Adrenal gland (tissue), 19 donors: ENCODE measurements at places on chromosomes 3 and 15.
A peak's percentile ranks its signal among the peaks of the same experiment; 100 is the strongest.

GRCh38 chr3:141305436-141305835 lies 62.9 kb upstream of the ZBTB38 start:
- DNase-seq: peak; percentile 23

DNA sequence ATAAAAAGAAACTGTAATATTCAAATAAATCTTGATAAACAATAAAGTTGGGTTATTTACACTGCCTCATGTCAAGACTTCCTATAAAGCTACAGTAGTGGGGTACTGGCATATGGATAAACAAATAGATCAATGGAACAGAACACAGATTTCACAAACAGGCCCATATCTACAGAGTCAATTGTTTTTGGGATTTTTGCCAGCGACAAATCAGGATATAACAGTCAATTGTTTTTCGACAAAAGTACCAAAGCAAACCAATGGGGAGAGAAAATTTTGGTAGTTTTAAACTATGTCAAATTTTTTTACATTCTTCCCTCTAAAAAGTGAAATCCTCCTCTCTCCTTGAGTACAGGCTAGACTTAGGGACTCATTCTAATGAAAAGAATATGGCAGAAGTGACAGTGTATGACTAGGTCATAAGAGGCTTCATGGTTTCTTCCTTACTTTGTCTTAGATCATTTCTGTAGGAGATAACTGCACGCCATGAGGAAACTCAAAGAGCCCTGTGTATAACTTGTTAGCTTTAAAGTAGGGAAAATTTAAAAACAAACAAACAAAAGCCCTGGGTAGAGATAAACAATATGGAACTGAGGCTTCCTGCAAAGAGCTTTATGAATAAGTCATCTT lies 16.9 kb downstream of the IP6K1 start:
- DNase-seq: no peak

DNA sequence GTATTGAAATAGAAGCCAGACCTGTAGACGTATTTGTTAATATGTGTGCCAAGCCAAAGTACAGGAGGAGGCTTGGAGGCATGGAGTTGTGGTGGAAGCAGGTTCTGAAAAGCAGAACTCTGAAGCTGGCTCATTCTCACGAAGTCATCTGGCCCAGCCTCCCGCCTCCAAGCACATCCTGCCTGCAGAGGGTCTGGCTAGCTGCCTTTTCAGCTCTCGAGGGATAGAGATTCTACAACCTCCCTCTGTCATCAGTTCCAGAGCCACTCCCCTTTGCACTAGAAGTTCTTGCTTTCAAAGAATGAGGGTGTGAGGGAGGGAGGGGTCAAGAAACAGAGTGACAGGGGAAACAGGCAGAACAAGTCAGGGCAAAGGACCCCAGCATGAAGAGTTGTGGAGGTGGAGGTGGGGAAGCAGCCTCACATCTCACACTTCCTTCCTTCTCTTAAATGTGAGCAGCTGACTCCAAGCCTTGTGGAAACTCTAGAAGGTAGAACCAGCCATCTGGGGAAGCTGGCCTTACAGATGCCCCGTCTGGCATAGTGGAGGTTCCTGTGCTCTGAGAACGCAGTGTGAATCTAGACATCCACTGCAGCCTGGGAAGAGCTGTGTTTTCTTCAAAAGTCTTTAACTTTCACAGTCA lies 95.3 kb downstream of the SLC49A4 start:
- DNase-seq: peak; percentile 53

- DNase-seq: no peak
These were observed 39.8 kb downstream of the CMTM7 start for GRCh38 chr3:32431481-32431880.

DNA sequence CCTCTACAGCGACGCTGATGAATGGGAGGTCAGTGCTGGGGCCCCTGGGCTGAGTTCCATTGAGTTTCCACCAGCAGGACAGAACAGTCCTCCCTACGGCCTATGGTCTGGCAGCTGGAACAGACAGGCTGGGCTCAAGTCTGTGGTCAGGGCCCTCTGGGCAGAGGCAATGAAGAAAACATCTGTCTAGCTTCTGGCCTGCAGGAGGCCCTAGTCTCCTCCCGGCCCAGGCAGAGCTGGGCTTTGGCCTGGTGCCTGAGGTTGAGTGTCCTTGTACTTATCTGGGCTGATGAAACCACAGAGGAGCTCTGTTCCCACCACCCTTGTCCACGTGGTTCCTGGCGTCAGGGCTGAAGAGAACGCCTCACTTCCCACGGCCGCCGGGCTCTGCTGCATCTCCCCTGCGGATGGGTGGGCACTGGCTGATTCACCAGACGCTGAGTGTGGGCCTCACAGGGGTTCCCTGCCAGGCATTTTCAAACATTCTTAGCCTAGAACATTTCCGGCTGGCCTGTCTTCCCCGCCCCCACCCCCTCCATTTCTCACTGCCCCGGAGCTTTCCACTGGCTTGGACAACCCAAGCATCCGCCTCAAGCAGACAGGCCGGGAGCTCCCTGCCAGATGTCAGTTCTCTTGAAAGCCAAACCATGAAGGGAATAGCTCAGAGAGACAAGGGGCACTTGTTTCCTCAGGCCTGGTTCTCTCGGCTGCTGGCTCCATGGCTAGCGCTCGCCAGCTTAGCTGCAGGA lies 20.3 kb downstream of the PPCDC start:
- peak; percentile 99 for DNase-seq

- no peak for DNase-seq
These were observed 23.4 kb upstream of the RNF7 start for GRCh38 chr3:141714671-141715070.

DNA sequence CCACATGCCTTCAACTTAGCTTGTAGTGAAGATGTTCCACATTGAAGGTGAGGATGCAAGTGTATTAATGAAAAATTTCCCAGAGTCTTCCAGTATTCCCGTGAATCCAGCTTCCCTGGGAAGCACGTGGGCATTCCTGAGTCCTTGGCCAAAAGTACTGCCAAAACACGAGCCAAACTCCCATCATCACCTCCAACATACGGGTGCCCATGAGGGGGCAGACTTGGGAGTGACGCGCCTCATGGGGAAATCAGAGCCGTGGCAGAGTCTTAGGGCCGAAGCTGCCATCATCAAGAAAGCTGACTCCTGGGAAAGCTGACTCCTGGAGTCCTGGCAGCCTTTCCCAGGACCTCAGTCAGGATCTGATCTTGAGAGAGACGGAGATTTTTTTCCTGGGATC lies 20.1 kb upstream of the TM2D3 start:
- no peak for DNase-seq

DNA sequence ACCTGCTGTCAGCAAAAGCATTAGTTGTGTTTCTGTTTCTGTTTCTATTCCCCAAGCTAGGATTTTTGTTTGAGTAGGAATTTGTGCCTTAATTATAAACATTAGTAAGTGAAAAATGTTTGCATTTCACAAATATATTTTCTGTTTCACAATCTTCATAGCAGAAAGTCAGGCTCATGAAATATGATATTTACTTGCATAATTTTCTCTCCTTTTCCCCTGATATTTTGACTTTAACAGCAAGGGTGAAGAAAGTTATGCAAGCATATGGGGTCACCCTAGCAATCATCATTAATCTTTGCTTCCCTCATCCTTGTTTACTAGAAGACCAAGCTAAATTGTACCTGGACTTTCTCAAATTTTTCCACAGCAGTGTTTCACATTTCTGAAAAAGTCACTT lies 140.3 kb upstream of the SEMA6D start:
- DNase-seq: no peak

DNA sequence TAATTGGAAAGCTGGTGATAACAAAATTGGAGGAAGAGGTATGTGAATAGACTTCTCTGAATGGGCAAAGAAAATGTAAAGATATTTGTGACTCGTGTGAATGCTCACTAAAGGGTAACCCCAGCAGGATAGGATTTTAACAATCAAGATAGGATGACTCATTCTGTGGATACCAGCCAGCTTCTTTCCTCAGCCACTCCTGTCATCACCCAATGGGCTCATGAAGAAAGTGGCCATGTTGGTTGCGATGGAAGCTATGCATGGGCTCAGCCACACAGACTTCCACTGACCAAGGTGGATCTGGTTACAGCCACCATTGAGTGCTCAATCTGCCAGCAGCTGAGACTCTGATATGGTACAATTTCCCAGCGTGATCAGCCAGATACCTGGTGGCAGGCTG lies 40.9 kb downstream of the STRIT1 start:
- no peak for DNase-seq

- DNase-seq: peak; percentile 89
These were observed 82.4 kb downstream of the P3H2 start for GRCh38 chr3:190038050-190038933.

- DNase-seq: no peak
These were observed 53.6 kb downstream of the FEZF2 start for GRCh38 chr3:62319570-62320243.

DNA sequence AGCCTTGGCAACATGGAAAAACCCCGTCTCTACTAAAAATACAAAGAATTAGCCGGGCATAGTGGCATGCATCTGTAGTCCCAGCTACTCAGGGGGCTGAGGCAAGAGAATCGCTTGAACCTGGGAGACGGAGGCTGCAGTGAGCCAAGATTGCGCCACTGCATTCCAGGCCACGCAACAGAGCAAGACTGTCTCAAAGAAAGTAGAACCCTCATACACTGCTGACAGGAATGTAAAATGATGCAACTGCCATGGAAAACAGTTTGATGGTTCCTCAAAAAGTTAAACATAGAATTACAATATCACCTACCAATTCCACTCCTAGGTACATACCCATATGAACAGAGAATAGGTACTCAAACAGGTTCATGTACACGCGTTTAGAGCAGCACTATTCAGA lies 158.9 kb downstream of the TBC1D5 start:
- no peak for DNase-seq

GRCh38 chr3:182179631-182180030 lies 467.9 kb downstream of the SOX2 start:
- DNase-seq: no peak

DNA sequence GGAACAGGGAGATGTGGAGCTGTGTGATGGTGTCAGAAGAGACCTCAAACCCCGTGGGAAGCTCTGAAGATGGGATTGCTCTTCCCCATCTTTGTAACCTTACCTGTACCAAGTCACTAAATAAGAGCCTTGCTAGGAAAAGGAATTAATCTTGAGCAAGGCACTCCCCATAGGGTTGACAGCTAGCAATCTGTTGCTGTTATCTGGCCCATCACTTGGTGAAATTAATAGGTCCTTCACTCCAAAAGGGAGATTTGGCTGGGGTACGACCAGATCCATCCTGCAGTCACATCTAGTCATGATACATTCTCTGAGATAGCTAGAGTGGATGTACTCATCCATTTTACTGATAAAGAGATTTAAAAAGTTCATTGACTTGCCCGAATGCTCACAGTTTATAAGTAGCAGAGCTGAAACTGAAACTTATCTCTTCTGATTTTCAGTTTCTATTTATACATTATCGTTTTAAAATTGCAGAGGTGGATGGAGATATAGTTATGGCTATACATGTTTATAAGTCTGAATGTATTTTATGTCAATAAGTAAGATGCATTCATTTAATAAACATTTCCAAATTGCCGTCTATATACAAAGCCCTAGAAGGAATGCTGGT lies 299.1 kb upstream of the MCTP2 start:
- DNase-seq: no peak
